HT1080 (cell line): ENCODE measurements at places on chromosomes 1 and 21.
A peak's percentile ranks its signal among the peaks of the same experiment; 100 is the strongest.

GRCh38 chr1:168112673-168113305 is 23.9 kb downstream of the GPR161 start:
- peak; percentile 83 for DNase-seq

DNA sequence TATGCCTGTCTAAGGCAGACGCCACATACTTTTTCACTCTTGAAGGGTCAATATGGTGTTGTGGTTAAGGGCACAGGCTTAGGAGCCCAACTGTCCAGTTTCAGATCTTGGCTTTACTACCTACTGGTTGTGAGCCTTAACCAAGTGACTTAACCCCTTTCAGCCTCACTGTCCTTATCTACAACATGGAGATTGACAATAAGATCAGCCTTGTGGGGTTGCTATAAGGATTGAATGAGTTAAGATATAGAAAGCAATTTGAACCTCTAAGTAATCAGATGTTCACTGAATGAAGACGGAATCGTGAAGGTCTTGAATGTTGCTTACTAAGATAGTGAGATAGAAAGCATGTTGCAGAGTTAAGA is 121.3 kb upstream of the JUN start:
- no peak for DNase-seq

DNA sequence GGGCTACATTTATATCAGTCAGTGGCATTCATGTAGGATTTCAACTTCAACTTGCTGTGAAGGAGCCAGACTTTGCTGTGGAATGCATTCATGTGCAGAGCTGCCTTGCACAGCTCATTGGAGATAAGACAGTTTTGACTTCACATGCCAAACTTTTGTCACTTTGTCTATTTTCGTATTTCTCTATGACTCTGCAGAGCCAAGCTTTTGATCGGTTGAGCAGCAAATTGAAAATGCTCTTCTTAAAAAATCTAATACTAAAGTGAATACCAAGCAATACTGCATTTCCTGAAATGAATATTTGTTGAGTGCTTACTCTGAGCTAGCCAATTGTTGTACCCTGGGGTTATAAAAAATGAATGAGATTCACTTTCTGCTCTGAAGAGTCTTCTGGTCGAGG is 388.7 kb downstream of the ST6GALNAC3 start:
- no peak for DNase-seq

DNA sequence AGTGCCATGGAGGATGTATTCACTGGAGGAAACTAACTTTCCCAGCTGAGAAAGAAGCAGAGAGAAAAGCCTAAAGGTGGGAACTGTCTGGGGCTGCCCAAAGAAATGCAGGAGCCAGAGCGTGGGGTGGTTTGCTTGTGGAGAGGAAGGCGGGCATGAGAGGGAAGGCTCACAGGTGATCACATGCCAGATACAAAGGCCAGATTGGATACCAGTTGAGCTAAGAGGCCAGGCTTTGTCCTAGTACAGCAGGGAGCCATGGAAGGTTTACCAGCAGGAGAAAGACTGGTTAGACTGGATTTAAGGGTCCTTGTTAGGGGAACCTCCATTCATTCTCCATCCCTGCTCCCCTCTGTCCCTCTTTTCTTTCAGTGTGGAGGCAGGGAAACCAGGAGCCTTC is 66.4 kb downstream of the BEND5 start:
- DNase-seq, result no peak

GRCh38 chr1:50610563-50610962 is 187.3 kb upstream of the DMRTA2 start:
- no peak for DNase-seq

DNA sequence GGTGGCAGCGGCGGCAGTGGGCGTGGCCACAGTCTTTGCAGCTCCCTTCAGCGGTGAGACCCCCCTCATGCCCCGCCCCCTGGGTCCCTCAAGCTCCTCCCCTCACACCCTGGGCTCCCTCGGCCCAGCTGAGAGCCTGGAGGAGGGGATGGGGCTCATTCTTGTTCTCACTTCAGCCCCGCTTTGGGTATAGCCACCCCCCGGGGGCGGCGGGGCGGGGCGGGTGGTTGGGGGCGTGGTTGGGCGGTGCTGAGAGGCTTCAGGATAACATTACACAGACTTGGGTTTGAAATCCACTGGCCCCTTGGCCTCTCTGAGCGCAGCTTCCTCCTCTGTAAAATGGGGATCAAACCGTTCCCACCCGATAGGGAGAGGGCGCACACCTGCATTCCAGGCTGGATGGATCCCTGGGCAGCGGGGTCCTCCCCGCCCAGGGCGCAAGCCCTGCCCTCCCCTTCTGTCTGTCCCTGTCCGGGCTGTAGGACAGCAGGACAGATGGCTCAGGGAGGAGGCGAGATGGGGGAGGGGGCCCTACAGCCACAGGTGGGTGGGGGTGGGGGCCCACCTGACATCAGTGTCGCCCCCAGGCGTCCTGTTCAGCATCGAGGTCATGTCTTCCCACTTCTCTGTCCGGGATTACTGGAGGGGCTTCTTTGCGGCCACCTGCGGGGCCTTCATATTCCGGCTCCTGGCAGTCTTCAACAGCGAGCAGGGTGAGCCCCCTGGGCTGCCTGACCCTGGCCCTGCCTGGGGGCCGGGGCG is 5.1 kb downstream of the CLCNKA start:
- DNase-seq, result no peak
